Activated T-helper 17 cell treated with anti-CD3 and anti-CD28 coated beads, Interleukin-2, amount 50 U/mL, for 72 hours (primary cell): ENCODE measurements at places on chromosomes 11 and 22. TPM values are rescaled to one million over a fixed set of nuclear protein-coding genes. Genes with fewer than 3 reads are reported as not detected.

MAPK12 gene
- 14.8 TPM for total RNA-seq

OR5I1 gene
- not detected for total RNA-seq

SLC29A2 gene
- total RNA-seq = 7.6 TPM

MS4A3 gene
- total RNA-seq = not detected

PKP3 gene
- total RNA-seq = not detected

TTC38 gene
- total RNA-seq = 13.8 TPM

SVIP gene
- total RNA-seq = 42.9 TPM

PHF21A gene
- total RNA-seq = 91.7 TPM

VWCE gene
- total RNA-seq = 11.1 TPM

ART1 gene
- not detected for total RNA-seq

EXPH5 gene
- total RNA-seq = 2.4 TPM

SLC22A8 gene
- total RNA-seq = not detected

DNA sequence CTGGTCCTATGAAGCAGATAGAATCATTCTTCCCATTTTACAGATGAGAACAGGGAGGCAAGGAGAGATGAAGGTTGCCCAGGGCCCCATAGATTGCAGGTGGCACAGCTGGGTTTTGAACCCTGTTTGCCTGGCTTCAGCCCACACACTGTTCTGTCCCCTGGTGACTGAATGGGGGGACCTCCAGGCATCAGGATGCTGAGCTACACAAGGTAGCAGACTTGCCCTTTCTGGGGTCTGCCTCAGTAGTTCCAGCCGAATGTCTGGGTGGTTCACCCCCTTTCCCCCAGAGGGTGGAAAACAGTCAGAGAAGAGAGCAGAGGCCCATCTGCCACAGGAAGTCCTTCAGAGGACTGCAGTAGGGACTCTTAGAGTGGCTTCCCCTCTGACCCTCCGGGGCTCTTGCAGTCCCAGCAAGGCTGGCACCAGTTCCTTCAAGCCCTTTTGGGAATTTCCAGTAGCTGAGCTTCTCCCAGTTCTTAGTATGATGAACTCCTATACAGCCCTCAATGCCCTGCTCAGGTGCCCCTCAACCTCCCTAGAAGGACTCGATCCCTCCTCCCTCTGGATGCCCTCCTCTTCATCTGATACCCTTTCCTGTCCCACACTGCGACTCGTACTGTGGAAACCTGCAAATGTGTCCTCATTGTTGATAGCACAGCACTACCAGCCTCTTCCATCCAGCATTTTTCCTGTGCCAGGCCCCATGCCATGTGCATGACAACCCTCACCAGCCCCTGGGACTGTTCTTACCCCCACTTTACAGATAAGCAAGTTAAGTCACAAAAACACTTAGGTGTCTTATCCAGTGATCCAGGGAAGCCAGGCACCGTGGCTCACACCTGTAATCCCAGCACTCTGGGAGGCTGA lies 82.8 kb downstream of the IGLL1 start:
- ATAC-seq = no peak

GRCh38 chr11:17472467-17472866 lies 4.2 kb downstream of the ABCC8 start:
- no peak for ATAC-seq

DNA sequence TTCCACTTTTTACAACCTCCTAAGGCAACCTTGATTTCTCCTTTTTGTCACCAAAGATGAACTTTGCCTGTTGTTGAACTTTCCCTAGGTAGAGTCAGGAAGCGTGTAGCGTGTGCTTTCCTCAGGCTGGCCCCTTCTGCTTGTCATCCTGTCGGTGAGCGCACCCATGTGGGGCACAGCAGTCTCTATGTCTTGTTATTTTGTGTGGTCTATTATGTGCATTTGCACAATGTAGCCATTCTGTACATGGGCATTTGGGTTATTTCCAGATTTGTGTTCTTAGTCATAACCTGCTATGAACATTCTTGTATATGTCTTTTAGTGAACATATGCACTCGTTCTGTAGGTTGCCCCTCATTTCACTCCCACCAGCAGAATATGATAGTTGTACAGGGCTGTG lies 34.9 kb downstream of the CABIN1 start:
- peak; percentile 35 for ATAC-seq

DNA sequence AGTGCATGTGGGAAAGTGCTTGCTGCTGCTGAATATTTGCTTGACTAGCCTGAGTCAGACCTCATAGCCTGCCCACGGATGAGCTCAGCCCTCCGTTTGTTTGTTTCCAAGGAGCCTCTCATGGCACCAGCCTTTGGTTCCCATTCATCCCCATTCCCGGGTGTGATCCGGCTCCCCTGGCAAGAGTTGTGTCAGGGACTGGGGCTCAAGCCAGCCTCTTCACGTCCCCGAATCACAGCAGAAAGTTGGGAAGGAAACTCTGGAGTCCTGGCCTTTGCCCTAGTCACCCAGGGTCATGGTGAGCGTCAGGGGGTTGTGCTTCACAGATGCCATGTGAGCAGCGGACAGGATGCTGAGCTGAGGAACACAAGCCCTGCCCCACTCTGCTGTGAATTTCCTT lies 13.8 kb downstream of the SEC14L3 start:
- no peak for ATAC-seq

- ATAC-seq = no peak
These were observed 206.4 kb upstream of the E2F8 start for GRCh38 chr11:19447150-19447566.

GRCh38 chr22:33529424-33530113 lies 390.7 kb downstream of the LARGE1 start:
- no peak for ATAC-seq

GRCh38 chr22:27224485-27225374 lies 567.3 kb downstream of the MIAT start:
- ATAC-seq = no peak

GRCh38 chr11:119315131-119316015 lies 1.6 kb downstream of the MCAM start:
- ATAC-seq = peak; percentile 66

- no peak for ATAC-seq
These were observed 102.9 kb upstream of the PAX6 start for GRCh38 chr11:31913985-31914384.

DNA sequence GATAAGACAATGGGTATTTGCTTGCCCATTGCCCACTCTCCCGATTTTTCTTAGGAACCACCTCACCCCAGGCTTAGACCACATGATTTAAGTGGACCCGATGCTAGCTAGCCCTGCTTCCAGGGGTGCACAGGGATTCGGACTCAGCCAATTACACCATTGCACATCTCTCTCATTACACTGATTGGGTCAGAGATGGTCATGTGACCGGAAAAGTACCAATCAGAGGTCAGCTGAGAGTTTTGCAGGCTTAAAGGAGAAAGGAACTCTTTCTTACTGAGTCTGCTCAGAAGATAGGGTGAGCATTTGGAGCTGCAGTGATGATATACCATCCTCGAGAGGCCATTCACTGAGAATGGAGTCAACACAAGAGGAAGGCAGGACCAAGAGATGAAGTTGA lies 12.2 kb upstream of the ANKK1 start:
- no peak for ATAC-seq

DNA sequence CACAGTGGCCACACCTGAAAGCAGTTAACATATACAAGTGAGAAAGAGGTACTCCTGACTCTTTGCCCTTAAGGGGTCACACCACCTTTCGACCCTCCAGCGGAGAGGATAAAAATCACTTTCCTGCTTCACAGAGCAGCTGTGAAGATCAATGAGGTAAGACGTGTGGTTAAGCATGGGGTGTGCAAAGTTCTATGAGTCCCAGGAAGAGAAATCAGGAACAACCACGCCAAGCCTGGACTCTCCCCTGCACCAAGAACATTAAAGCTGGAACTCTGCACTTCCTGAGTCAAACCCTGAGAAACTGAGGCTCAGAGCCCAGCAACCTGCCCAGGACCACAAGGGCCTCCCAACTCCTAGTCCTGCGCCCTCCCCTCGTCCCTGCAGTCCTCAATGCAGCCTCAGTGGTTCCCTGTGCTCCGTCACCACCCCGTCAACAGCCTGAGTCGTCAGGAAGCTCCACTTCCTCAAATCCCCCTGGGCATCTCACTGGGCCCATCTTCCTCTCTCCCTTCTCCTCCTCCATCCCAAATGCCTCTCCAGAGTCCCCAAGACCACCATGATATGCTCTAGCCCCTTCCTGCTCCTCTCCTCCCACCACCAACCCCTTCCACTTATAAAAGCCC lies 17.7 kb downstream of the TNKS1BP1 start:
- ATAC-seq = no peak

DNA sequence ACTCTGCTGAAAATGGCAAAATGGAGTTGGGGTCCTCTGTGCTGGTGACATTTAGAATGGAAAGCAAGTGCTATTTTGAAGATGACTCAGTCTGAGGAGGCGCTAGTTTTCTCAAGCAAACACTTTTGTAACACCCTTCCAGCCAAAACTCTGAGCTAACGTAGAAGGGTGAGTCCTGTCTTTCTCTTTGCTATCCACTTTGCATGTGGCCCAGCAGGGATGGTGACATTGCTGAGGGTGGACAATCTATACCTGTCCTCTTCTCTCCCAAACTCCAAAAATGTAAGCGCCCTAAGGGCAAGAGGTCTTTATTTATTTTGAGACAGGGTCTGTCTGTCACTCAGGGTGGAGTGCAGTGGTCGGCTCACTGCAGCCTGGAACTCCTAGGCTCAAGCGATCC lies 3.6 kb upstream of the KAT5 start:
- no peak for ATAC-seq

DNA sequence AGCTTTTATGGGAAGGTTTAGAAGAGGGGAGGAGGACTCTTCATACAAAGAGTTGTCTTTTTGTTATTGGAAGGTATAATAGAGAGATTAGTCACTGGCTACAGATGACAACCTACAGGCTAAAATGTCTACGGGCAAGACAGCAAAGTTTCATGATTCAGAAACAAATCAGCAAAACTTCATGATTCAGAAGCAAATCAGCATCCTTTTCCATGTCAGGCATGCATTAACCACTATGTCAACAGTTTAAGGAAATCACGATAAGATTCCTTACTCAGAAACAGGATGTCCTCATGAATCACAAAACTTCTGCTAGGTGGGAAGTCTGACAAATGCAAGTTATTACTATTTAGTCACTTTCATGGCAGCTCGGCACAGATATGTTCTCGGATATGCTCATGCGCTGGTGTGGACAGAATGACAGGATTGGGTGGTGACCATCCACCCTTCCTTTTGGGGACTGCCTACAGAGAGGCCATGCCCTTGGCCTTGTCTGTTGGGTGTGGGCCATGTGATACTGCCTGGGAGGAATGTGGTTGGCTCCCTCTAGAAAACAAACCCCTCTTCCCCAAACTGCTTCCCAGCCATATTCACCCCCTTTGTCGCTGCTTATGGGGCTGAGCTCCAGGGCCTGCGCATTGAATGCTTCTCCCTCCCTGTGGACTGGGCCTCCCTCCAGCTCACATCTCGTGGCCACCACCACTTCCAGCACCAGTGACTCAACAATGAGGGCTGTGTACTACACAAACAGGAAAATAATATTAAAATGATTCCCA lies 10.1 kb downstream of the C11orf91 start:
- ATAC-seq = peak; percentile 85

DNA sequence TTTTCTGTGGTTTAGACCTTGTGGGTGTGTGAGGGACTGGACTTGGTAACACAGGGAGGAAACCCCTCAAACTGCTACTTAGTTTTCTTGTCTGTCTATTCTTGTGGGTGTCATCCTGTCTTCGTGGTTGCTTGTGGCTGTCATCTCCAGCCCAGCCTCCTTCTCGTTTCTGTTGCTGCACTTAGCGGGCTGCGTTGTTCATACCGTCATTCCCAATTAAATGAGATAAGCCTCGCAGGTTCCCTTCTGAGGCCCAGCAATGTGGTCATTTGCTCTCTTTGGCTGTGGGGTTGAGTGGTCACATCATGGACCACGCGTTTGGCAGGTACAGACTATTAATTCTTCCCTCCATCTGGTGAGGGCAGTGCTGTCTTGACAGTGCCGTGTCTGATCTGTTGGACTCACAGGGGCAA lies 18.8 kb downstream of the PANX1 start:
- peak; percentile 77 for ATAC-seq

DNA sequence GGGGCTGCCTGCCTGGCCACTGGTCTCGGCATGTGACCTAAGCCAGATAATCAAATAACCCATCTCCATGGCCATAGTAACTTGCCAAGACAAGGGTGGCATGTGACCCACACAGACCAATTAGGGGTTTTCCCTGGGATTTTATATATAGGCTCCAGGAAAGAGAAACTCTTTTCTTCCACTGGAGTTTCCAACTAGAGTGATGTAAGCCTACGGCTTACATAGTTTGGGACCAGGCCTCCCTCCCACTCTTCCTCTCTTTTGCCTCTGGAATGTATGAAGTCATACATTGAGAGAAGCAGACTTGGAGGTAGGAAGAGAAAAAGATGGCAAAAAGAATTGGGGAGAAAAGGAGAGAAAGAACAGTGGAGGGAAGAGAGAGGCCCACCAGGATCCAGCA lies 84.6 kb upstream of the LDLRAD3 start:
- no peak for ATAC-seq

- no peak for ATAC-seq
These were observed 461.7 kb upstream of the CADM1 start for GRCh38 chr11:115965767-115966504.

GRCh38 chr11:9072626-9073176 lies 18.7 kb downstream of the SCUBE2 start:
- no peak for ATAC-seq

DNA sequence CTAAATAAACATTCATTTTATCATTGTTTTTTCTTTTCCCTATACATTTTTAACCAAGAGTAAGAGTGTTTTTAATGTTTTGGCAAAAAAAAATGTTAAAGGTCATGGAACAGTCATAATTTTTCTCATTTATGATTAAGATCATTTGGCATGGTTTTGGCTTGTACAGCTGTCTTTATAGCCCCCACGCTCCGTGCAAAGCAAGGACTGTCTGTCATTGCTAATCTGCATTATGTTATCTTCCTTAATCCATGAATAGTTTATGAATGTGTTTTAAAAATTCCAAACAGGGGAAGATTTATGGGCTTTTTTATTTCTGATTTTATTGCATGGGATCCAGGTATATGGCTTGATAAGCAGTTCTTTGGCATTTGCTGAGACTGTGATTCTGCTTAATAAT lies 28.1 kb downstream of the PGM2L1 start:
- no peak for ATAC-seq

GRCh38 chr11:44862558-44863101 lies 88.1 kb downstream of the TP53I11 start:
- ATAC-seq = no peak

GRCh38 chr11:12213883-12214282 lies 103.5 kb downstream of the MICAL2 start:
- peak; percentile 46 for ATAC-seq

- ATAC-seq = no peak
These were observed 797 bp upstream of the B3GAT3 start for GRCh38 chr11:62622476-62623089.

DNA sequence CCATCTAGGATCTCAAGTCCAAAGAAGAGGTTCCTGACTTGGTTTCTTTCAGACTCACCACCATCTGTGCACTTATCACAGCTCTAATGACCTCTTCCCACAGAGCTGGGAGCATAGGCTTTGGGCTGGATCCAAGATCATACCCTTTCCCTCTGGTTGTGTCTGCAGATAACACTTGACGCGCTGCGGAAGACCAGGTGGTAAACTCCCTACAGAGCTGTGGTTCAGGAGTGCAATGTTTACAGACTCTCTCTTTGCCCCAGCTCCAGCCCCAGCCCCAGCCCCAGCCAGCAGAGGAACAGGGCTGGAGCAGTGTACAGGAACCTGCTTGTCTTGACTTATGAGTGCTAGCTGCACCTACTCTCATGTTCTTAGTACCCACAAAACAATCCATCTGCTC lies 274.4 kb upstream of the SYN3 start:
- ATAC-seq = no peak

GRCh38 chr11:61334434-61335354 lies 1.7 kb downstream of the TKFC start:
- ATAC-seq = no peak
